ENCODE measurements at places on chromosomes 16 and 17.
A peak's percentile ranks its signal among the peaks of the same experiment; 100 is the strongest.

- DNase-seq, result peak; percentile 23
Measured at GRCh38 chr17:80117491-80118401, 16.4 kb downstream of the GAA start.

DNA sequence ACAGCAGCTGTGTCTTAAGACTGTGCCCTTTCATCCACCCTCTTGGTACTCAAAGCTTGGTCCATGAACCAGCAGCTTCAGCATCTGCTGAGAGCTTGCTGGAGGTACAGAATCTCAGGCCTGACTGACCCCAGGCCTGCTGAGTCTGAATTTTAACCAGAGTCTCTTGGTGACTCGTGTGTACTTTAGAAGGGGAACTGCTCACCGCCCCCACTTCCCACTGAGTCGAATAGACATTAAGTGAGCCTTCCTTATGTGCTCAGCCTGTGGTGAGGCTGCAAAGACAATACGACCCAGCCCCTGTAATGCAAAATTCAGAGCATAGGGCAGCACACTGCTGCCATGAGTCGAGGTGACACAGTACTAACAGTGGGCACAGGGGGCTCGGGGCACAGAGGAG is 662.8 kb downstream of the WWOX start:
- DNase-seq, result no peak

GRCh38 chr16:27237219-27238015 is 31.2 kb downstream of the NSMCE1 start:
- peak; percentile 86 for DNase-seq

DNA sequence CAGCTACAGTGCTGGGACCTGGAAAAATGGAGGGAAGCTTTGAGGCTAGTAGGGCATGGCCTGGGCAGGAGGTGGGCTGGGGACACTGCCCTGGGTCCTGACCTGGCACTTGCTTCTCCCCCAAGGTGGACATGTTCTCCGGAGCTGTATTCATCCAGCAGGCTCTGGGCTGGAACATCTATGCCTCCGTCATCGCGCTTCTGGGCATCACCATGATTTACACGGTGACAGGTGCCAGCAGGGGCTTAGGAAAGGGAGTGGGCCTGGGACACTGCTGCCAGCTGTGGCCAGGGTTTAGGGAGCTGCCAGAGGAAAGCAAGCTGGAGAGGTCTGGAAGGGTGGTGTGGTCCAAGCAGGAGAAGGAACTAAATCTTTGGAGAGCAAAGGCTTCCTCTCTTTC is 3.1 kb downstream of the SLC5A2 start:
- DNase-seq, result no peak

- DNase-seq, result no peak
Measured at GRCh38 chr16:5321930-5322329, 224.3 kb upstream of the EEF2KMT start.

DNA sequence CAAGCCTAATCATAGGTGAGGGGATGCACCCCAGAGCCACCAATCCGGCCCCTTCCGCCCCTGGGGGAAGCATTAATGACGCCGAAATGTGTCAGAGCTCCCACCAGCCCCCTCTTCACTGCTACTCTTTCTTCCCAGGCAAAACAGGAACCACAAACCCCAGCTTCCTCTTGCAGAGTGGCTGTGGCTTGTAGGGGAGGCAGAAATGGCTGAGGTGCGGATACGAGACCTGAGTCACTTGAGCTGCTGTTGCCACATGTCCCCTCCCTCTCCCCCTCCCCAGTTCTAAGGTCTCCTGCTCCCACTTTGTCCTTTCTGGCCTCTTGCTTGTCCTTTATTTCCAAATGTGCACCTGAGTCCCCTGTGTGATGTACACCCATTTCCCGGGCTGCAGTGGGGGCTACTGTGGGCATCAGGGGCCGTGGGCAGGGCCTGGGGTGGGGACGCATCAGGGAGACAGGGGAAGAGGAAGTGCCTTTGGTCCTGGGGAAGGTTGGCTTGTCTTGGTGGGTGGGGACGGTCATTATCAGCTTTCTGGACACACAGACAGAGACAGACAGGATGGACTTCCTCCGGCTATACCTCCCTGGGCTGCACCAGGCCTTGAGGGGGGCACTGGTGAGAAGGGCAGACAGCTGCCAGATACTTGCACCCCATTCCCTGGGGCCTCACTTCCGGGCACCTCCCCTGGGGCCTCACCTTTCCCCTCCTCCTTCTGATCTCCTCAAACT is at the start of gene APOBR:
TSS of gene APOBR (plus strand) at position 523 of the 731 bp plus-strand sequence. CDS start at position 562, 39 bp downstream.
- peak; percentile 84 for DNase-seq

DNA sequence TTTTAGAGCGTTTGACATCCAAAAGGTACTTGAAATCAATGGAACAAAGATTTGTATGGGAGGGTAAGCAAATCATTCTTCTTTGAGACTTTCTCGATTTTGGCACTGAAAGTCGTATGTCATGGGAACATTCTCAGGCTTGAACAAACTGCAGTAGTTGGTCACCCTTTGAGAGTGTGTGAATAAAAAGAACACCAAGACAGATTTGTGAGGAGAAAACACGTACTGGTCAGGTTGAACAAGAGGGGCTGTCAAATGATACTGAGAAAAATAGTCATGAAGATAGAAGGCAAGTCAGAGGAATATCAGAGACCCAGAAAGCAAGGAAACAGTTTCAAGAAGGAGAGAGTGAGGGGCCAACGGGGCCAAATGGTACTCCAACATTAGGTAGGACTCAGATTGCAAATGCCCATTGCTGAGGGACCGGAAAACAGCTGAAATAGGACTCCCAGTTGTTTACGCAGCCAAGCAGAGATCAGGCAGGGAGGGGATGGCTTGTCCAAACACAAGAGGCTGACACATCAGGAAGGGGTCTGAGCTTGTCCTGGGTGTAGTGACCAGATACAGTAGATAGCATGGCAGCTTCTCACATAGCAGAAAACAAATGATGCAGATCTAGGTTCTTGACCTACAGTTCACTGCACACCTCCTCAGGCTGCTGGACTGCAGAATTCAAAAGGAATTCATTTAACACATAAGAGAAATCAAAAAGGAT is 74.5 kb upstream of the MYOCD start:
- DNase-seq, result no peak

DNA sequence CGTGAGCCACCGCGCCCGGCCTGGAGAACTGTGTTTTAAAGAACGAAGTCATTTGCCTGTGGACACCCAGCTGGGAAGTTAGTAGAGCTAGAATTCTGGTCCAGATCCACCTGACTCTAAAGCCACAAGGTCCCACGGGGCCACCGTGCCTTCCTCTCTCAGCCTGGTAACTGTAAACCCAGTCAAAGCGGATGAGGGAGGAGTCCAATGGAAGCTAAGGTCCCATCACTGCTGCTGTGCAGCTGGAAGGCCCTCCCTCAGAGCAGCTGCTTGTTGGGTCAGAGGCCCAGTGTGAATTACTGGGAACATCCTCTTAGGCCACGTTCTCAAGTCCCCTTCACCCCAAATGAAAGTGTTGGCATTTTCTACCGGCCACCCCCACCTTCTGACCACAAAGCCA is 48.8 kb upstream of the CACNG5 start:
- DNase-seq, result no peak

DNA sequence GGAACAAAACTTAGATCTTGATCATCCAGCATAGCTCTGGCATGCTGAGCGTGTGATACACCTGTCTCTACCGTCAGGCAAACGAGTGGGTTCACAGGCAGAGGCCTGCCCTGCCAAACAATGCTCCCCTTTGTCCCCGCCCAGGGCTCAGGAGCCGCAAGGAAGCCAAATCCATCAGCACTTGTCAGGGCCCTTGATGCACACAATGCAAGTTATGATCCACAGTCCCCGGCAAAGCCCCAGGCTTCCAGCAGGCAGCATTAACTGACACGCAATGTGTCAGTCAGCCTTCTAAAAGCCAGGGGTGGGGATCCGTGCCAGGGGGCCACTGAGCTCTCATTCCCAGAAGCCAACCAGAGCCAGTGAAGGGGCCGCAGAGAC is 460.9 kb downstream of the SLC39A11 start:
- no peak for DNase-seq

DNA sequence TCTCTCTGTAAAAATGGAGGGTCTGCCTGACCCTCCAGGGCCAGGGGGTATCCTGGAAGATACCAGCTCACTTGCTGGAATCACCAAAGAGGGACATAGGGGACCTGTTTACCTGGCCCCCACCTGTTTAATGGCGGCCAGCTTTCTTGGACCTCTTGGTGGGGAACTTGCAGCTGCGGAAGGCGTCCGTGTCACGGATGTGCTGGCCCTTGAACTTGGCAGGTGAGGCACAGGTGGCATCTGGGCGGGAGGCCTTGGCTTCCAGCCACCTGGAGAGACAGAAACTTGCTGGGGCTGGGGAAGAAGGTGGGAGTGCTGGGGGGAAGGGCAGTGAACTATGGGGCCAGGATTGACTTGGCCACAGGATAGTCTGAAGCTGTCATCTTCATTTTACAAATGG is 3.5 kb downstream of the CHAD start:
- no peak for DNase-seq

DNA sequence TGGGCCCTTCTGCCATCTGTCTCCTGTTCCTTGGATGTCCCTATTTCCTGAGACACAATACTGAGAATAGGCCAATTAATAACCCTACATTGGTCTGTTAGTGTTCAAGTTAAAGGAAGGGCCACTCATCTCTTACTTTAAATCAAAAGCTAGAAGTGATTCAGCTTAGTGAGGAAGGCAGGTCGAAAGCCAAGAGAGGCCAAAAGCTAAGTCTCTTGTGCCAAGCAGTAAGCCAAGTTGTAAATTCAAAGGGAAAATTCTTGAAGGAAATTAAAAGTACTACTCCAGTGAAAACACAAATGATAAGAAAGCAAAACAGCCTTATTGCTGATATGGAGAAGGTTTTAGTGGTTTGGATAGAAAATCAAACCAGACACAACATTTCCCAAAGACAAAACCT is 28.8 kb downstream of the ANKFN1 start:
- no peak for DNase-seq

- no peak for DNase-seq
Measured at GRCh38 chr17:47615766-47616424, 33.8 kb upstream of the KPNB1 start.

DNA sequence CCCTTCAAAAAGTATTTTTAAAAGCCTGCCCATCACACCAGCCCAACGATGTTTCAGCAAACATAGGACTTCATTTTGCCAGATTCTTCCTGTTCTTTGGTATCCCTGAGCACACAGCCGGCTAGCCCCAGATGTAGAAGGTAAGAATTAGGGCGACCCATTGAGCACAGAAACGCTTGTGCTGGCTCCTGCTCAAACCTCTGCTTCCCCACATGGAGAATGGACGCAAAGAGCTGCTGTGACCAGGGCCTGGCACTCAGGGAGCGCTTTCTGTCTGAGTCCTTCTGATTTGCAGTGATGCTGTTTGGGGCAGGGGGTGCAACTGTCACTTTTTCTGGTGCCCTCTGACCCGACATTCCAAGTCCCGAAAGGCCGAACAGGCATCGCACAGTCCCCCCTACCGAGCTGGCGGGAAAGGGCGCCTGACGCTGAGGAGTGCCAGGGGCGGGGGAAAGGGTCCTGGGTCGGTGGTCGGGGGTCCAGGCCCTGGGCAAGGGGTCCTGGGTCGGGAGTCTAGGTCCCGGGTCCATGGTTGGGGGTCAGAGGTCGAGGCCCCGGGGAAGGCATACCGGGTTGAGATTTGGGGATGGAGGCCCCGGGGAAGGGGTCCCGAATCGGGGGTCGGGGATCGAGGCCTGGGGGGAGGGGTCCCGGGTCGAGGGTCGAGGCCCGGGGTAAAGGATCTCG is 930 bp downstream of the CHMP1A start:
- no peak for DNase-seq

GRCh38 chr17:40552806-40553693 is 12.2 kb downstream of the CCR7 start:
- peak; percentile 48 for DNase-seq

GRCh38 chr17:72726936-72727335 is 365.6 kb downstream of the SLC39A11 start:
- DNase-seq, result peak; percentile 54

DNA sequence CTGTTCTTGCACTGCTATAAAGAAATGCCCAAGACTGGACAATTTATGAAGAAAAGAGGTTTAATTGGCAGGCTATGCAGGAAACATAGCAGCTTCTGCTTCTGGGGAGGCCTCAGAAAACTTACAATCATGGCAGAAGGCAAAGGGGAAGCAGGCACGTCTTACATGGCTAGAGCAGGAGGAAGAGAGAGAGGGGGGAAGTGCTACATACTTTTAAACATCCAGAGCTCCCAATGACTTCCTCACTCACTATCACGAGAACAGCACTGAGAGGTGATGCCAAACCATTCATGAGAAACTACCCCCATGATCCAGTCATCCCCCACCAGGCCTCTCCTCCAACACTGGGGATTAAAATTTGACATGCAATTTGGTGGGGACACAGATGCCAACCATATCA is 13.3 kb downstream of the WFIKKN2 start:
- DNase-seq, result no peak

DNA sequence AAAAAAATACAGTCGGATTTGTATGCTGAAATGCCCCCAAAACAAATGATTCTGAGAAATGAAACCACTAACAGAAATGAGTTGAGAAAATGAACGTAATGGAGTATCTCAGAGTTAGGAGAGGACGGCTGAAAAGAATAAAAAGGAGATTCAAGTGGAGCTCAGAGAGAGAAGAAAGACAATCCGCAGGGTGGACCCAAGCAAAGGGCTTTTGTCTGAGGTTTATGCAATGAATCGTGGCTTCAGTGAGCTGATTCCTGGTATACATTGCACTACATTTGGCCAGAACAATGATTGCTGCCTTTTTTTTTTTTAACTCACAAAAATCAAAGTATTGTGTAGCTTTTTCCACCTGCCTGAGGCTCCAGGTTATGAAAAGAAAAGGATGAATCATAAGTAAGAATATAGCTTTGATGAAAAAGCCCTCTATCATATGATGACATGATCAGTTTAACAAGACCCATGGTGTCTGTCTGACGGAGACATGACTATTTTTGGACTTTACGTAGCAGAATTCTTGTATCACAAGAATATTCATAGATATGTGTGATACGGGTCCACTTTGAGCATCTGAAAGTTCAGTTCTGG is 4.4 kb upstream of the MED9 start:
- no peak for DNase-seq

GRCh38 chr16:50025537-50025931 is 509 bp downstream of the CNEP1R1 start:
- no peak for DNase-seq

- DNase-seq, result peak; percentile 60
Measured at GRCh38 chr16:85448557-85449190, 164.4 kb upstream of the GSE1 start.

GRCh38 chr16:57912529-57913260 is 58.2 kb downstream of the CNGB1 start:
- DNase-seq, result no peak

GRCh38 chr16:85498607-85499006 is 114.5 kb upstream of the GSE1 start:
- no peak for DNase-seq
